CD8-positive, alpha-beta T cell (primary cell): ENCODE measurements at places on chromosomes 7 and 10.
A peak's percentile ranks its signal among the peaks of the same experiment; 100 is the strongest.

GRCh38 chr10:34522546-34522945 lies 292.6 kb downstream of the PARD3 start:
- DNase-seq = no peak

- no peak for DNase-seq
Measured at GRCh38 chr10:124142960-124143359, 49.6 kb upstream of the CHST15 start.

- no peak for DNase-seq
Measured at GRCh38 chr7:159141660-159142059, 3.0 kb downstream of the VIPR2 start.

GRCh38 chr10:3186368-3186767 lies 13.8 kb upstream of the PITRM1 start:
- peak; percentile 25 for DNase-seq

GRCh38 chr10:24331457-24331856 lies 122.5 kb downstream of the KIAA1217 start:
- DNase-seq = no peak

DNA sequence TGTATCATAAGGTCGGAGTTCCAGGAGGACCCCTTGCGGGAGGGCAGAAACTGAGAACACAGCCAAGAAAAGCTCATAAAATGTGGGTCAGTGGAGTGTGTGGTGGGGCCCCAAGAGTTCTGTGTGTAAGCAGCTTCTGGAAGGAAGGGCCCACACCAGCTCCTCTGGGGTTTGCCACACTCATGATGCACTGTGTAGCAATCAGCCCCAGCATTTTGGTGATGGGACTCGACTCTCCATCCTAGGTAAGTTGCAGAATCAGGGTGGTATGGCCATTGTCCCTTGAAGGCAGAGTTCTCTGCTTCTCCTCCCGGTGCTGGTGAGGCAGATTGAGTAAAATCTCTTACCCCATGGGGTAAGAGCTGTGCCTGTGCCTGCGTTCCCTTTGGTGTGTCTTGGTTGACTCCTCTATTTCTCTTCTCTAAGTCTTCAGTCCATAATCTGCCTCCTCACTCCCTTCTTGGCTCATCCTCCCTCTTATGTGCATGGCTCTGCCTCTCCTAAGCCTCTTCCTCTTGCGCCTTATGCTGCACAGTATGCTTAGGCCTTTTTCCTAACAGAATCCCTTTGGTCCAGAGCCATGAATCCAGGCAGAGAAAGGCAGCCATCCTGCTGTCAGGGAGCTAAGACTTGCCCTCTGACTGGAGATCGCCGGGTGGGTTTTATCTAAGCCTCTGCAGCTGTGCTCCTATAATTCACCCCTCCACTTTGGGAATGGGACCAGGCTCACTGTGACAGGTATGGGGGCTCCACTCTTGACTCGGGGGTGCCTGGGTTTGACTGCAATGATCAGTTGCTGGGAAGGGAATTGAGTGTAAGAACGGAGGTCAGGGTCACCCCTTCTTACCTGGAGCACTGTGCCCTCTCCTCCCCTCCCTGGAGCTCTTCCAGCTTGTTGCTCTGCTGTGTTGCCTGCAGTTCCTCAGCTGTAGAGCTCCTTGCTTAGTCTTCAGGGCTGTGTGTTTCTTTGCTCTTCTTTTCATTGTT lies 17.8 kb downstream of the PRSS2 start:
- DNase-seq = no peak

DNA sequence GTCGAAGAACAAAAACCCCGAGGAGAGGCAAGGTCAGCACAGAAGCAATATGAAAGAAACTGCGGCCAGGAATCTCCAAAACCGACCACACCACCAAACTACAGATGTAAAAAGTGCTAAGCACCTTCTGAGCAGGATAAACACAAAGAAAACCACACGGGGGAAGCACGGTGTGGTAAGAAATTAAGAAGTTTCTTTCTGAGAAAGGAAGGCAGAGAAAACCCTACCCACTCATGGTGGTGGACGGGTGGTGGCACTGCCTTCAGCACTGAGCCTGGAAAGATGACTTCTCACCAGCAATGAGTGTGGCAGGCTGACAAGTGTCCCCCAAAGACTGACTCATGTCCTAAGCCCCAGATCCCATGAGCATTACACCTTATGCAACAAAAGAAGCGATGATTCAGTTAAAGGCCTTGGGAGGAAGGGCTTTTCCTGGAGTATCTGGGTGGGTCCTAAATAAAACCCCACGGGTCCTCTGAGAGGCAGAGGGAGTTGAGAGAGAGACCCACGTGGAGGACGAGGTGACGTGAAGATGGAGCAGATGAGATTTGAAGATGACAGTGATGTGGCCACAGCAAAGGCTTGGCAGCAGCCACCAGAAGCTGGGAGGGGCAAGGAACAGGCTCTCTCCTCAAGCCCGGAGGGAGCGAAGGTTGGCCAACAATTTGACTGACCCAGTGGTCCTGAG lies 124.9 kb downstream of the DLG5 start:
- DNase-seq = peak; percentile 61

- no peak for DNase-seq
Measured at GRCh38 chr7:29310625-29311024, 116.0 kb downstream of the CHN2 start.

DNA sequence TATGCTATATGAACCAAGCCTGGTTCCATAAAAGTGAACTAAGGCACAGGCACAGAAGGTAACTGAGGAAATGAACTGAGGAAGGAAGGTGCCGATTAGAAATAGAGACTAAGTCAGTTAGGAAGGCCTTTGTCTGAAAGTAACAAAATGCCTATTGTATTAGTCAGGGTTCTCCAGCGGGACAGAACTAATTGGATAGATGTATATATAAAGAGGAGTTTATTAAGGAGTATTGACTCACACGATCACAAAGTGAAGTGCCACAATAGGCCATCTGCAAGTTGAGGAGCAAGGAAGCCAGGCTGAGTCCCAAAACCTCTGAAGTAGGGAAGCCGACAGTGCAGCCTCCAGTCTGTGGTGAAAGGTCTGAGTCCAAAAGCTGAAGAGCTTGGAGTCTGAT lies 13.9 kb upstream of the PLXNA4 start:
- no peak for DNase-seq

- no peak for DNase-seq
Measured at GRCh38 chr10:77456414-77456813, 181.2 kb downstream of the KCNMA1 start.
